Panc1 (cell line): ENCODE measurements at places on chromosomes 2 and 18. TPM values are rescaled to one million over a fixed set of nuclear protein-coding genes. Genes with fewer than 3 reads are reported as not detected.

- no peak for DNase-seq
Observed at GRCh38 chr2:239506101-239506857, 105.5 kb upstream of the HDAC4 start.

GRCh38 chr18:75475228-75475627 is 47.7 kb upstream of the SMIM21 start:
- no peak for DNase-seq

DNA sequence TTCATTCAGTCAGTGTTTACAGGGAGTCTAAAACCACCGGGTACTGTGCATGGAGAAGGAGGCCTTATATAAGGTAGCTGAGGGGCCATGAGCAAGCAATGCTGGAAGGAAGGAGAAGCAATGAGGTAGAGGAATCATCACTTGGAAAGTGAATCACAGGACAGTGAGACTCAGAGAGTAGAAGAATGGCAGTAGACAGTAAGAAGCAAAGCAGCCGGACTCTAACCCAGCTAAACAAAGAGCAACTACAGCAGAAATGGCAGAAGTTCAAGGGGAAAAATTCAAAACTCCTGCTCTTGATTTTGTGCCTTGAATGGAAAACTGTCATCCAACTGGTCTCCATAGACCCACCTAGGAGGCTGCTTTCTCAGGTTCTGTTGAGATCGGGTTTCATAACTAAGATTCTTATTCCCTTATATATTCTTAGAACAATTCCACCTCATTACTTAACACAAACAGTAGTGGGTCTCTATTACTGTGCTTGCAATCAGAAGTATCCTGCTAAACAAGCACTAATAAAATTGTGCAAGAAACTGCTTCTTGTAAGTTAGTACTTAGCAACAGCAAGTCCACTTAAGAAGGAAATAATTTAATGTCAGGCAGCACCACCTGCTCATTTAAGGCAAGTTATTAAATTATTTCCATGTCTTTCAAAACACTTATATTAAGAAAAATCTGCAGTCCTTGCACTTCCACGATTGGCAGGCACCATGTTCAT is 68.0 kb downstream of the RBMS1 start:
- no peak for DNase-seq

GRCh38 chr2:176421297-176422050 is 152.2 kb downstream of the MTX2 start:
- no peak for DNase-seq

DNA sequence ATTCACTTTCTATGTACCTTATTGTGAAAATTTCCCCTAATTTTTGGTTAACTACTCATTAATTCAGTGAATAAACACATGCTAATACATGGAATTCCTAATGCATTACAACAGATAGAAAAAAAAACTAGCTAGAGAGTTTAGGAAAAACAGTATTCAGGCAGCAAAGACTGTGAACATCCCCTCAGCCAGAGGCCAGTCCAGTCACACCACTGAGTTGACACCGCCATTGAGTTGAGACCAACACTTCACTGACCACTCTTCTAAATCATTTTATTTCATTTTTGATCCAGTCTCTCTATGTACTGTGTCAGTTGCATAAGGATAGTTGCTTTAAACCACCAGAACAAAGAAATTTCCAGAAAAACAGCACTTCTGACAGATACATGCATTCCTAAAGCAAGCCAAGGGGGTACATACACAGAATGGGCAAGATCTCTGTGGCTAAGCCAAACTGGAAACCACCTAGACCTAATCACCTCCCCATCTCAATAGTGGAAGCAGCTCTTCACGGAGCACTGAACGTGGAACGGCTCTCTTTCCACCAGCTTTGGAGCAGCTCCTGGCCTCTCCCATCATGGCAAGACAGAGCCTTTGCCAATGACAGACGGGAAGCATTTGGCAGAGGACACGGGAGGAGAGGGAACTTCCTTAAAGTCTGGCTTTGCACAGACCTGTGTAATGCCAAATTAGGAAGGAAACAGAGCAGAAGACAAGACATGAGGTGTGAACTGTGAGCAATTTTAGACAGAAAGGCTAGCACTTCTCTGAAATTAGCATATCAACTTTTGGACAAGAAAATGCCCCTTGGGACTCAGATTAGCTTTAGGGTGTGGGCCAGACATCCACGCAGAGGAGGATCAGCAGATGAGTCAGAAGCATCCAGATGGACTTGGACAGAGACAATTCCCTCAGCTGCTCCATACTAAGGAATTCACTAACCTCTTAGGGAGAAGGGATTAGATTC is 36.4 kb downstream of the CACNB4 start:
- DNase-seq = no peak

Gene MOCOS
- 3.0 TPM for total RNA-seq

Gene ARHGAP28
- total RNA-seq = 0.41 TPM

DNA sequence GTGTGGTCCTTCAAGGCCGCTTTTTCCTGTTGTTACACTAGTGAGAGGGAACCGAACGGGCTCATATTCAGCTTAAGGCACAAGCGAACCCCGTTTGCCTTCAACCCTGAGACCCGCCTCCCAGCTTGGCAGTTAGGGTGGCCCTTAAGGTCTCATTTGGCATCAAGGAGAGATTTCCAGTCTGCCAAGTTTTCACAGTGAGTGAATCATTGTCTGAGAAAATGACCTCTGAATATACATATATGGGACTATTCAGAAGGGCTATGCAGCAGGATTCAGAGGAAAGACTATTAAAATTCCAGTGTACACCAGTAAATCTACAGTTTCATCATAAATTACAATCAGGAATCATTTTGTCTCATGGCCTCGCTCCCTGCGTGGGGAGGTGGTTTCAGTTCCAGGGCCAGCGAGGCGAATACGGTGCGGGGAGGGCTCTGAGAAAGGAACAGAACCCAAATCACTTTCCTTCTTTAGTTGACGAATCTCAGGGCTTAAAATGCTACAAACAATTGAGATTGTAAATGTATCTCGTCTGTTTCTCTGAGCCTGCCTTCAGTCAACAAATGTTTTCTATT is 231.4 kb downstream of the FAM210A start:
- no peak for DNase-seq

GRCh38 chr2:84874381-84875212 is 6.3 kb downstream of the TRABD2A start:
- no peak for DNase-seq

GRCh38 chr2:119487434-119488244 is 36.6 kb downstream of the SCTR start:
- DNase-seq = no peak

DNA sequence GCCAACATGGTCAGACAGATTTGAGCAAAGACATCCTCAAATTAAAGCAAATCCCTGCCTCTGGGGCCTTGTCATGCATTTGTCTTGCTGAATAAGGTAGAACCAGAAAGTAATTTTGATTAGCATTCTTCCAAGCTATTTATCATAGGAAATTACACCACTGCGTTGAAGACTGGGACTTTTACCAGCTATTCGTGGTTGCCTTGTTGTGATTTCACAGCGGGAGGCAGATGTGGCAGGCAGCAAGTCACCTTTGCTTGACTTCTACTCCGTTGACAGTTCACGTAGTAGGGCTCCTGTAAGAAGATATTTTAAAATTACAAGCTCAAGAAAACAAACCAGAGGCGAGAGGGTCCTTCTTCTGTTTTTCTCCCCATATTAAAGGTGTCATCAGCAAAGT is 80.6 kb downstream of the EN1 start:
- DNase-seq = no peak

Gene SPATA3
- not detected for total RNA-seq

GRCh38 chr2:174395969-174396630 is 570 bp downstream of the SCRN3 start:
- peak; percentile 15 for DNase-seq

DNA sequence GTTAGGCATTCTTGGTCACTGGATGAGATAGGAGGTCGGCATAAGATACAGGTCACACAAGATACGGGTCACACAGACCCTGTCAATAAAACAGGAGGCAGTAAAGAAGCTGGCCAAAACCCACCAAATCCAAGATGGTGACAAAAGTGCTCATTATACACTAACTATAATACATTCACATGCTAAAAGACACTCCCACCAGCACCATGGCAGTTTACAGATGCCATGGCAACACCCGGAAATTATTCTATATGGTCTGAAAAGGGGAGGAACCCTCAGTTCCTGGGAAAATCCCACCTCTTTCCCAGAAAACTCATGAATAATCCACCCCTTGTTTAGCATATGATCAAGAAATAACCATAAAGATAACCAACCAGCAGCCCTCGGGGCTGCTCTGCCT is 56.0 kb upstream of the PTPRM start:
- DNase-seq = no peak

Gene LRRTM1
- total RNA-seq = not detected

DNA sequence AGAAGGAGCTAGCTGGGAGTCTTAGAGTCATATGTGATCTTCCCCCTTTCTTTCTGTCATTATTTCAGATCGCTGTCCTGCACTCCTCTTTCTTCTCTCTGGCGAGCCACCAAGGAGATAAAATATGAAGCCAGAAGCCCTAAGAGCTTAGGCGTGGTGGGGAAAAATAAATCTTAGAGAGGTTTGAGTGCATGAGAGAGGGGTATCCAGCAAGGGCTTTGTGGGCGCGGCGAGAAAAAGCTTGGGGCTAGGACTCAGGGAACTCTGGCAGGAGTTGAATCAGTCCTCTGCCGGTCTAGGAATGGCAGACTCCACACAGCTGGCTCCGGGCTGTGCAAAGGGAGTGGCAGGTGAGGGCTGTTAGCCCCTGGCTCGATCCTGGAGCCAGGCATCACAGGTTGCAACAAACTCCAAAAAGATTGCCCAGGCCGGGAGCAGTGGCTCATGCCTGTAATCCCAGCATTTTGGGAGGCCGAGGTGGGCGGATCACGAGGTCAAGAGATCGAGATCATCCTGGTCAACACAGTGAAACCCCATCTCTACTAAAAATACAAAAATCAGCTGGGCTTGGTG is 20.1 kb upstream of the IGFBP5 start:
- no peak for DNase-seq

DNA sequence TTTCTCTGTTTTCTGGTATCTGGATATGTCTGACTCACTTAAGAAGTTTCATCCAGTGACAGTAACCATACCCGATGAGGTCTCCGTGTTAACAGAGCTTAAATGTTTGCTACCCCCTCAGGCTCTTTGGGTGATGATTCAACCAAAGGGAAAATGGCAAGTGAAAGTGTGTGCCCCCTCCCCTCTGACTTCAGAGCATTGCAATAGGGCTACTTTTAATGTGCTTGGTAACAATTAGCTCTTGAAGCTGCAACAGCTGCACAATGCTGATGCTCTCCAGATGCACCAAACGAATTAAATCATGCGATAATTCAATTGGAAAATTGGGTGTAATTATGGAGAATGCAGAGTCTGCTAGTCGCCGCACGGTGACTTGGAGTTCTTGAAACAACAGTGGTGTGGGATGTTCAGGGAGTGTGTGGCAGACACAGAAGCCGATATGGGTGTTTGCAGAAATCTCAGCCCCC is 270.7 kb downstream of the ALK start:
- DNase-seq = no peak

DNA sequence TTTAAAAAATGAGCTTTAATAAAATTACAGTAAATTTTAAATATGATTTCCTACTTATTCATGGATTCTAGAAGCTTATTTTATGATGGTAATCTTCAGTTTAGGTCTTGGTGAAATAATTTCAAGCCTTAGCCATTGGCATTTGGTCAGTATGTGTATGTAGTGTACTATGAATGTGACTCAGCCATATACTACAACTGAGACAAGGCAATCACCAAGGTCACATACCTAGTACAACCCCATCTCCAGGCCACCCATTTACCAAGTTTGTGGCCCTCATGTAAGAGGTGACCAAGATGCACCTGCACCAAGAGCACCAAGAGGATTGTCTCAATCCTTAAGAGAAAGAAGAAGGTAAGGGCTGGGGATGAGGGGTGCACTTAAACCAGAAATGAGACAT is 54.8 kb upstream of the FRZB start:
- DNase-seq = no peak

DNA sequence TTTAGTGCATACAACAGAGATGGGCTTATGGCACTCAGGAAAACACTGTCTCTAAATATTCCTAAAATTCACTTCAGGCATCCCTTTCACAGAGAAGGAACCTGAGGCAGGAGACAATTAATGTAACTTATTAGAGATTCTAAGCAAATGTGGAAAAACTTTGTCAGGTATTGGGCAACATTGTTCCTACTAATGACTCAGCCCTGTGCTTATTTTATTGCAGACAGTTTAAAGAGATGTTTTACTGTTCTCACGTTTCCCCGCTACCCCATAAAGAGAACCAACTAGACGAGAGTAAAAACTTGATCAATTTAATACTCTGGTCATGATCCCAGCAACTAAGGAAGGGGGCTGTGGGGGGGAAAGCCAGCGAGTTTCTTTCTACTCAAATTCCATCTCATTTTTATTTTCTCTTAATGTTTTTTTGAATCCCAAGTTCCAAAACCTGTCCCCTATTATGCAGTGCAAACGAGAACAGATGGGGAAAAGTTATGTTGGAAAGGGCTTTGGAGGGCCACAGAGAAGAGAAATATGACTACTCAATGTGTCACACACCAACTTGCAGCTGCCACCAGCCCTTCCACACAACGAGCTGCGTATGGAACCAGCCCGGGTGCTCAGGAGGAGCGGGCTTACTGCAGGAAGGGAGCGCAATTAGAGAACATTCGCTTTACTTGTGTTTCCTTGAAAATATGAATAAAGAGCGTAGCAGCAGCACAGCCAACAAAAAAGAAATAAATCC is 18.7 kb upstream of the ACVR1 start:
- DNase-seq = no peak

GRCh38 chr2:226767056-226767813 is 32.4 kb downstream of the IRS1 start:
- DNase-seq = no peak

DNA sequence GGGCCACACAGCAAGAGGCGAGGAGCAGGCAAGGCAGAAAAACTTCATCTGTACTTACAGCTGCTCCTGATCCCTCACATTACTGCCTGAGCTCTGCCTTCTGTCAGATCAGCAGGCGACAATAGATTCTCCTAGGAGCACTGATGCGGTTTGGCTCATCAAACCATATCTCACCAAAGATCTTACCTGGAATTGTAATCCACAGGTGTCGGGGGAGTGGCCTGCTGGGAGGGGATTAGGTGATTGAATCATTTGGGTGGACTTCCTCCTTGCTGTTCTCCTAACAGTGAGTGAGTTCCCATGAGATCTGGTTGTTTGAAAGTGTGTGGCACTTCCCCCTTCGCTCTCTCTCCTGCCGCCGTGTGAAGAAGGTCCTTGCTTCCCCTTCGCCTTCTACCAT is 647.3 kb downstream of the SOCS6 start:
- no peak for DNase-seq

Gene NIFK
- 84.5 TPM for total RNA-seq

- no peak for DNase-seq
Observed at GRCh38 chr18:21663578-21663977, 41.0 kb downstream of the ABHD3 start.

- no peak for DNase-seq
Observed at GRCh38 chr2:238262496-238263122, 22.8 kb upstream of the HES6 start.

Gene C2orf66
- 0.33 TPM for total RNA-seq
